NCI-H774 (cell line): ENCODE measurements at places on chromosomes 1 and 21.
A peak's percentile ranks its signal among the peaks of the same experiment; 100 is the strongest.

- DNase-seq: no peak
Measured at GRCh38 chr21:32088471-32088870, 190.4 kb downstream of the MIS18A start.

DNA sequence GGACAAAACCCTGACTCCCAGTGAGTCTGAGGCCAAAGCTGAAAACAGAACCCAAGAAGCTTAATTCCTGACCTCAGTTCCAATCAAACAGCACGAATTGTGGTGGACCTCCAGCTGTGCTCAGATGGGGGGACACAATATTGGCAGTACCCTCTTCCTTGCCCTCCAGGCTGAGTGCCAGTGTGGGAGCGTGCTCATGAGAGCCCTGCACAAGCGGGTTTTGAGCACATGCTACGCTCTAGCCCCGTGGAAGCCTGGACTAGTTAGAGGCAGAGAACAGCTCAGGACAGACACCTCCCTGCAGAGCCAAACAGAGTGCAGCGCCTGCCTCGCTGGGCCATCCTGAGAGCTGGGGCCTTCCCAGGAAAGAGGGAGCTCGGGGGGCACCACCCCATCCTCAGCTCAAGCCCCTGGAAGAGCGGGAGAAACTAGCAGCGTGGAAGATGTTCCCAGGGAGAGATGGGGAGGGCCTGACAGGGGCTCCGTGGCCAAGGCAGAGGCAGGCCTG lies 2.8 kb upstream of the SLC25A34 start:
- DNase-seq: no peak

DNA sequence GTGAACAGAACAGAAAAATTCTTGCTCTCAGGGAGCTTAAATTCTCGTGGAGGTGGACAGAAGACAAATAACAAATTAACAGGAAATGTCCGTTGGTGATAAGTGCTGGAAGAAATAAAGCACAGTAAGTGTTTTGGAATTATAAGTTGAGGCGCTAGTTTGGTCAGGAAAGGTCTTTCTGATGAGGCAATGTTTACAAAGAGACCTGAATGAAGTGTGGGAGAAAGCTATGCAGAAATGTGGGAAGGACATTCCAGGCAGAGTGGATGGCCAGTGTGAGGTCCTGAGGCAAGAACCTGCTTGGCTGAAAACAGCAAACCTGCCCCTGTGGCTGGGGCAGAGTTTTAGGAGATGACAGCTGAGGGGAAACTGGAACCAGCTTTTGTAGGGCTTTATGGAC lies 23.3 kb downstream of the NGF start:
- no peak for DNase-seq

DNA sequence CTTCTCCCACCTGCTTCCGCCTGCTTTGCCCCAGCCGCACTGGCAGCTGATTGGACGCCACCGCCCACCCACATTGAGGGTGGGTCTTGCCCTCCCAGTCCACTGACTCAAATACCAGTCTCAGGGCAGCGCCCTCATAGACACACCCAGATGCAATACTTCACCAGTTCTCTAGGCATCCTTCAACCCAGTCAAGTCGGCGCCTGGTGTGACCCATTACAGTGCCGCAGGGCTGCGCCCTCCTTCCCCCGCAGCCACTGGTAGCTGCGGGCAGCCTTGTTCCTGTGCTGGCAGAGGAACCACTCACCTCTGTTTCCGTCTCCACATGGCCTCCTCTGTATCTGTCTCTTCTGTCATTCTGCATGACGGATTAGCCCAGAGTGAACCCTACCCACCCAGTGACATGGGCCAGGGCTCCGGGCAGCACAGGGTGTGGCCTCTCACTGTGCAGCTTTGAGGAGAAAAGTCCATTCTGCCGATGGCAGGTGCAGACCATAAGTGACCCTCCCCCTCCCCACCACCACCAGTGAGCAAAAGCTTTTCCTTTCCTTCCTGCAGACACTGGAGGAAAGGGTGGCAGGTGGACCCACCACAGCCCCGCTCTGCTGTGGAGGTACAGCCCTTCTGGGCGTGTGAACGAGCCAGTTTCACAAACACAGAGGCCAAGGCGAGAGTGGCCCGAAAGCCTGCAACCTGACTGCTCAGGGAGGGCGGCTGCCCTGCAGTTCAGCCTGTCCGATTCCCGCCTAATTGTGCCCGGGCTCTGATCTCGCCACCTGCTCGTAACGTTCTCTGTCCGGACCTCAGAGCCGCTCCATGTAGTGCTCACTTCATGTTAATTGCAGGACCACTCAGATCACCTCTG lies 57.1 kb downstream of the FAAP20 start:
- DNase-seq: no peak

- DNase-seq: no peak
Measured at GRCh38 chr1:215044151-215044550, 38.4 kb upstream of the KCNK2 start.

DNA sequence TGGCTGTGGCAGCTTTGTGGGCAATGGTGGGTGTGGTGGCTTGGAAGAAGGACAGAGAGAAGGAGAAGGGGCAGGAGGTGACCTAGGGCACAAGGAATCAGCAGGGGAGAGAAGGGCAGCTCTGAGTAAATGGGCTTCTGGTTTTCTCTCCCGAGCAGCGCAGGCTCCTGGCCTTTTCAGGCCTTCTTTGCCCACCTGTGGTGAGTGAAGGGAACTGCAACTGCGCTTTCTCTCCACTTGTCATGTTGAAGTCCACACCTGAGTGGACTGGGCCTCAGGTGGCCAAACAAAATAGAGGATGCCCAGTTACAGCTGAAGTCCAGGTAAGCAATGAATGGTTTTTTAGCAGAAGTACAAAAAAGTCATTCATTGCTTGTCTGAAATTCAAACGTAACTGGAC lies 29.4 kb upstream of the KCNA10 start:
- DNase-seq: peak; percentile 17

- DNase-seq: no peak
Measured at GRCh38 chr21:18370301-18370700, 33.3 kb downstream of the TMPRSS15 start.

GRCh38 chr1:51726544-51727225 lies 109.8 kb downstream of the OSBPL9 start:
- no peak for DNase-seq

- no peak for DNase-seq
Measured at GRCh38 chr1:203126151-203126865, 1.2 kb upstream of the ADORA1 start.

- peak; percentile 45 for DNase-seq
Measured at GRCh38 chr1:206684478-206685333, at the start of gene MAPKAPK2. TSS of gene MAPKAPK2 (plus strand) at chr1:206684905. CDS start at chr1:206685230, 325 bp downstream.

GRCh38 chr1:60984062-60984799 lies 98.1 kb upstream of the NFIA start:
- no peak for DNase-seq

DNA sequence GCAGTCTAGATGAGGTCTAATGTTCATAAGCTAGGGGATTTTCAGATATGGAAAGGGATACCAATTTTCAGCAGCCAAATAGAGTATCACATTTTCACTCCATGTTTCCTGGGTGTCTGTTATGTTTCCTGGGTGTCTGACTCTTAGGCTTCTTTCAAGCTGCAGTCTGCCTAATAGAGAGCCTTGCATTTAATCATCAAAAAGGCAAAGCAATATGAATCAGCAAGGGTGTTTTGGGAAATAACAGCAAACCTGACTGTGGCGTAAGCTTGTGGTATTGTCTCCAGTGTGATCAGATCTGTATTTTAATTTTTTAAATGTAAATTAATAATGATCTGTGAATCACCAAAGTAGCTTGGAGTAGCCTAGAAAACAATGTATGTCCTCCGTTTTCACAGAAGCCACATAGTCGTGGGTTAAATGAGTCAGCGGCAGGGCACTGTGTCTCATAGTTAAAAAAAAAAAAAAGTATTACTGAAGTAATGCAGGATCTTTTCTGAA lies 10.4 kb downstream of the LGALS8 start:
- no peak for DNase-seq

GRCh38 chr1:16631248-16632043 lies 18.1 kb upstream of the NBPF1 start:
- DNase-seq: no peak

DNA sequence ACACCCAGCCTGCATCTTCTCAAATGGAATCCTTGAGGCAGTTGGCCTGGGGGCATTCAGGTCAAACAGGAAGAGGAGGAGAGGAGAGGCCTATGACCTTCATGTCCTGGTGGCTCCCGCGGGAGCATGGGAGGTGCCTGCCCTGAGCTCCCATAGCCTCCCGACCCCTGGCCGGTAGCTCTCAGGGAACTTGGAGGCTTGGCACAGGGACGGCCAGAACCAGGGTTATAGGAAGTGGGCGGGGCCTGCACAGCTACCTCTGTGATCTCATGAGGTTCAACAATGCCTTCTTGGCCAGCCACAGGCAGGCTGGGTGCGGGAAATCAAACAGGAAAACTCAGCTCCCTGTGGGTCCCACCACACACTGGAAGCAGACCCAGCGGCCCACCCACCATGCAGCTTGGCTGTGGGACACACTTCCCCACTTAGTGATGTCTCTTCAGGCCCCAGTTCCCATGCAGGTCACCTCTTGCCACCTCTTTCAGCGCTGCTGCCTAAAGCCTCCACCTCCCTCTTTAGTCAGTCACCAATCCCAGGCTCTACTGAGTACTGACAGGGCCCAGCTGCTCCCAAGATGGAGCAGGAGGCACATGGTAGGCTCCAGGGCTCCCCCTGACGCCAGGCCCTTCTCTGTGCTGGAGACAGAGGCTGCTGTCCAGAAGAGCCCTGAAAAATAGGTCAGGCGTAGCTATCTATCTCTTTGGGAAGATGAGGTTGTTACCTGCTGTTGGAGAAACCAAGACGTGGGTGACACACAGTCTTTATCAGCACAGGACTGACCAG lies at the start of gene SLFNL1:
TSS of gene SLFNL1 (minus strand) at position 200 of the 783 bp plus-strand sequence. CDS start 1,065 bp downstream, outside the sequence.
- no peak for DNase-seq

GRCh38 chr21:43771199-43771675 lies 4.9 kb downstream of the CSTB start:
- DNase-seq: no peak

GRCh38 chr1:51070640-51071039 lies 31.4 kb upstream of the C1orf185 start:
- no peak for DNase-seq

DNA sequence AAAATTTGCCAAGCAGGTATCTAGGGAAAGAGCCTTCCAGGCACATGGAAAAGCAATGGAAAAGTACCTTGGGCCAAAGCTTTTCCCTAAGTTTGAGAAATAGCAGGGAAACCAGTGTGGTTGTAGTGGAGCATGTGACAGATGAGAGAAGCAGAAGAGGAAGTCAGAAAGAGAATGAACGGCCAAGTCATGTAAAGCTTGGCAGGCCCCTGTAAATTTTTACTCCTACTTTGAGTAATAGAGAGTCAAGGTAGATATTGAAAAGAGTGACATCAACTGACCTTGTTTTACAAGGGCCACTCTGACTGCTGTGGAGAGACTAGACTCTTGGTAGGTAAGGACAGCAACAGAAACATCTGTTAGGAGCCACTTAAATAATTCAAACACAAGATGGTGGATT lies 180.9 kb upstream of the PRMT6 start:
- DNase-seq: no peak

DNA sequence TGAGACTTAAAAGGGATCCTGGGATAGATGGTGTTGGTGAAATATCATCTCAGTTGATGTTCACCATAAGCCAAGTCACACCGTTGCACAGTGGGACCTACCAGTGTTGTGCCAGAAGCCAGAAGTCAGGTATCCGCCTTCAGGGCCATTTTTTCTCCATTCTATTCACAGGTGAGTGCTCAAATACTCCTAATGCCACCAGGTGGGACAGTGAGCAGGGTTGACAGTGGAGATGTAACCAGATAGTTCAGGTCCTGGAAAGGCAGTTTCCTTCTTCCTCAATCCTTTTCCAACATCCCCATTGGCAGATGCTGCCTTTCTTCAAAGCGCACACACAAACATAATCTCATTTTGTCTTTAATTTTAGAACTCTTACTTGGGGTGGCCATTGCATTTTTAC lies 11.6 kb downstream of the CD160 start:
- no peak for DNase-seq

DNA sequence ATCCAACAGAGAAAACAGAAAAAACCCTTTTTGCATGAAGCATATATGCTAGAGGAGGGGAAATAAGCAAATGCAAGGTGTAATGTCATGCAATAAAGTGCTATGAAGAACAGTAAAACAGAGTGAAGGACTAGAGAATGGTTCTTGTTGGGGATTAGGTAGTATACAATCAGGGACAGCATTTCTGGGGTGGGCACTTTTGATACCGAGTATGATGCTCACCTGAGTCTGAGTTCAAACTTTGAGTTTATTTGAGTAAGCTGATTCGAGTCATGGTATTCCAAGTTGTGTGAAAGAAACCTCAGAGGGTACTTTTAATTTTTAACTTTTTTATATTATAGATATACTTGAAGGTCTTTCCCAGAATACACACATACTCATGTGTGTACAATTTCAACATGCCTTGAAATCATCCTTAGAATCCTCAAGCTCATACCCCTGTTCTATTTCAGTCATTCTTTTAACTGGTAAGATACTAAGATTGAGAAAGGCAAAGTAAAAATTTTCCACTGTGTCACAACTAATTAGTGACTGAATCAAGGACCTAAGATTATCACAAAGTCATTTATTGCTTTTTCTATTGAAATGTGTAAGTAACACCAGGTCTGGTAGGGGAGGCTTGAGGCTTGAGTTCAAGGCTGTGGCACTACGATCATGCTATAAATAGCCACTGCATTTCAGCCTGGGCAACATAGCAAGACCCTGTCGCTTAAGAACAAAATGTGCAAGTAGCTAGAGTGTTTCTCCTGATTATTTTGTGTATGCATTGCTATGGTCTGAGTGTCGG lies 12.1 kb downstream of the LRRC8B start:
- no peak for DNase-seq

GRCh38 chr1:242086093-242086492 lies 87.2 kb upstream of the MAP1LC3C start:
- no peak for DNase-seq

- DNase-seq: no peak
Measured at GRCh38 chr1:221729771-221730330, 12.0 kb downstream of the DUSP10 start.

GRCh38 chr1:206757524-206758266 lies 12.9 kb upstream of the IL19 start:
- no peak for DNase-seq
